ENCODE measurements at places on chromosomes 7 and 10.

- DNase-seq = no peak
Measured at GRCh38 chr7:46463170-46463569, 542.1 kb upstream of the IGFBP3 start.

DNA sequence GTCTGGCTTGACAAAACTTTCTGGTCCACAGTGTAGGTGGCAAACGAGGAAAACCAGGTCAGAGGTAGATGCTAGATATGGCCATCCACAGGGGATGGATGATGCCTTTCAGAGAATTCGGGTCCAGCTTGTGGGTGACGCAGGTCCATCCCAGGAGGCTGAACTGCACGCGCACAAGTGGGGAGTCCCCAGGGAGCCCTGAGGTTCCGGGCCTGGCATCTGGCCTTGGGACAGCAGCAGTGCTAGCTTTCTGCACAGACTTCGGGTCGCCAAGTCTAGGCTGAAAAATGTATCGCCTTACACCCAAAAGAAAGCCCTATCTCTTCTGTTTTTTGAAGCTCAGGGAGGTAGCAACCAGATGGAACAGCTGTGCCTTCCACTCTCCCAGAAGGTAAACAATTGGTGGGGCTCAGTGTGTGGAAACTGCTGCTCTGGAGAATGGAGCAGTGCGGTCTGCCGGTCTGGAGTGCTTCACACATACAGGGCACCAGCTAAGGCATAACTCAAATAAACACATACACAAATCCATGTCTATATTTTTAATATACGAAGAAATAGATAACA is 119.3 kb upstream of the ACBD5 start:
- DNase-seq = no peak

GRCh38 chr10:23525406-23525805 is 86.5 kb downstream of the OTUD1 start:
- no peak for DNase-seq

DNA sequence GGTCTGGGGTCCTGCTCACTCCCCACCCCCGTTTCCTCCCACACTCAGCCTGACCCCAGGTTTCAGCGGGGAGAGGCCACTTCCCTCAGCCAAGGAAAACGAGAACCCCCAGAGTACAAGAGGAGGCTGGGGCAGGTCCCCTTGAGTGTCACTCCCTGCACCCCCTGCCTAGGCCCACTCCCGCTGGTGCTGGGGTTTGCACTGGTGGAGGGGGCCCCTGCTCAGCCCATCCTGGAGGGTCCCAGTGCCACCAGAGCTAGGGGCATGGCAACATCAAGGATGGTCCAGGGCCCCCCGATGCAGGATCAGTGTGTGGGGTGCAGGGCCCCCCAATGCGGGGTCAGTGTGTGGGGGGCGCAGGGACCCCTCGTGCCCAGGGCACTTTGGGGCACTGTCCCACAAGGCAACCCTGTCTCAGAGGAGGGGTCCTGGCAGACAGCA is 70.5 kb upstream of the KCTD7 start:
- DNase-seq = no peak

DNA sequence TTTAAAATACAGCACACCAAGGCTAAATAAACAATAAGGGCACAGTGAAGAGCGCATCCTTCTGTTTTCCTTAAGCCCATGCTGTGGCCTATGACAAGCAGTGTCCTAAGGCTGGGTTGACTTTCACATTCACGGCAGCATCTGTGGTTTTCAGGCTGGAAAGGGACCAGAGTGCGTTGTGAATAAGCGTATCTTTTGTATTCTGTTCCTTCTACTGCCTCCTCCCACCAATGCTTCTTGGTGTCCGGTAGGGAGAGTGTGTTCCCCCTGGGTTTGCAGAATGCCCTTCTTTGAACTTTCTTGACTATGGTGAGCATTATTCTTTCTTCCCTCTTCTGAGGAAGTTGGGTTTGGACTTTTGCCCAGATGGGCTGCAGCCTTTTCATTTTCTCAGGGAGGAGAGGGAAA is 73.6 kb downstream of the ABCA13 start:
- no peak for DNase-seq

- no peak for DNase-seq
Measured at GRCh38 chr7:29980151-29980550, 9.4 kb downstream of the SCRN1 start.

GRCh38 chr7:70597066-70597465 is 534.9 kb upstream of the GALNT17 start:
- DNase-seq = no peak

- no peak for DNase-seq
Measured at GRCh38 chr7:139029353-139029752, 6.5 kb downstream of the ZC3HAV1L start.

- DNase-seq = no peak
Measured at GRCh38 chr10:86024281-86025041, 342.1 kb downstream of the GRID1 start.
